ENCODE measurements at places on chromosomes 7 and 10.
A peak's percentile ranks its signal among the peaks of the same experiment; 100 is the strongest.

GRCh38 chr7:98354052-98354451, 46.8 kb downstream of the BAIAP2L1 start:
- no peak for DNase-seq

- DNase-seq, result no peak
These were observed 173.4 kb downstream of the IMMP2L start for GRCh38 chr7:111388912-111389311.

DNA sequence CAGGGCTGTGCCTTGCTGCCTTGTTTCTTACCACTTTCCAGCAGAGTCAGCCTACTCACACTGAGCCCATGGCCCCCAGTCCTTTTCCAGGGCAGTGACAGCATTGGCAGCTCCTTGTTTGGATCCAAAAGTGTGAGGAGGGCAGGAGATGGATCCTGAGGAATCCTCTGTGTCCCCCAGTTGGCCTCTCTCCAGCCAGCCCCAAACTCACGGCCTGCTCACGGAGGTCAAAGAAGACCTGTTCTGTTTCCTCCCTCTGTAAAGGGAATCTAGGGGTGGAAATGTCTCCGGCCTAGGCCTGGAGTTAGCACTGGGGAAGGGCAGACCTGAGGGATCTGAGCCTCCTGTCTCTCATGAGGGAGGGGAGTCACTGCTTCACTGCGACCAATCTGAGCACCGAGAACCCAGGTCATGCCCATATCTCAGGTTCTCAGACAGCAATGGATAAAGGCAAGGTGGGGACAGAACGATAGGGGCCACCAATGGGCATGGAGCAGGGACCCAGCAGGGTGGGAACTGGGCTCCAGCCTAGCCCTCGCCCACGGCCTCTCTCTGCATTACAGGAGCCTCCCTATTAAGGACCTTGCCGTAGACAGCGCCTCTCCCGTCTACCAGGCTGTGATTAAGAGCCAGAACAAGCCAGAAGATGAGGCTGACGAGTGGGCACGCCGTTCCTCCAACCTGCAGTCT, 23.2 kb downstream of the LDB3 start:
- no peak for DNase-seq

- DNase-seq, result peak; percentile 32
These were observed 166.6 kb downstream of the ARHGAP21 start for GRCh38 chr10:24556750-24557742.

- no peak for DNase-seq
These were observed 1.7 kb downstream of the RAMP3 start for GRCh38 chr7:45159296-45159695.

- DNase-seq, result no peak
These were observed 469.4 kb downstream of the KCNMA1 start for GRCh38 chr10:77168161-77168560.

DNA sequence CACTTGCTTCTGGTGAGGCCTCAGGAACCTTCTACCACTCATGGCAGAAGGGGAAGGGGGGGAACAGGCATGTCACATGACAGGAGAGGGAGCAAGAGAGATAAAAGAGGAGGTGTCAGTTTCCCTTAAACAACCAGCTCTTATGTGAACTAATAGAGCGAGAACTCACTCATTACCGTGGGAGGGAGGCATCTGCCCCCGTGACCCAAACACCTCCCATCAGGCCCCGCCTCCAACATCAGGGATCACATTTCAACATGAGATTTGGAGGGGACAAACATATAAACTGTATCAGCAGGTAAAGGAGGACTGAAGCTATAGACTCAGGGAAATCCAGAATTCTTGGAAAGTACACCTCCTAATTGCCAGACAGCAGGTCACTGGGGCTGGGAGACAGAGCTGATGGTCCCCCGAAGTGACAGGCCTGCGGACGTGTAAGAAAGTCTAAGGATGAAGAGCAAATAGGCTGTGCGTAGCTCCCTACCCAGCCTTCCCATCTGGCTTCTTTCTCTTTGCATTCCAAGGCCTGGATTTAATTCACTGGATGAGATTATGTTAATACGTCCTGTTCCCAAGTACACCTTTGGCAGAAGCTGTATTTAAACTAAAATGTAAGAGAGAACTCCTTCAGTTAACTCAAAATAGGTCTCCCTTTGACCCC, 186.7 kb upstream of the LYZL2 start:
- no peak for DNase-seq
